Stimulated activated CD4-positive, alpha-beta T cell treated with anti-CD3 and anti-CD28 coated beads, TNF-alpha, amount 100 ng/mL, for 4 hours (primary cell): ENCODE measurements at places on chromosomes 7 and 10.

DNA sequence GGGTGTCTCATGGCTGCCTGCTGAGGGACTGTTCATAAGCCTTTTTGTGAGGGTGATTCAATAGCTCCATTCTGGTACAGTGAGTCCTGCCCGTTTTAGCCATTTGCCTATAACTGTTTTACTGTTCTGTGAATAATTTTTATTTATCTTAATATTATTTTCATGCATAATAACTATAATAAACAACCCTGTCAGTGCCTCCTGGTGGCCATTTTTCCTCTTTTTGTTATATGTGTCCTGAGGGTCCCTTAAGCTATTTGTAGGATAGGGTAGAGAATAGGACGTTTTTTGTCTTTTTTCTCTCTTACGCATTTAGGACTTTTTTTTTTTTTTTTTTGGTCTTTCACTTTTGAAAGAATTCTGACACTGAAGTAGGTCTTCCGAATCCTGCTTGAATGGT is 2.9 kb downstream of the C1QL3 start:
- no peak for DNase-seq

GRCh38 chr10:124357561-124357885 is 61.2 kb downstream of the OAT start:
- no peak for DNase-seq

DNA sequence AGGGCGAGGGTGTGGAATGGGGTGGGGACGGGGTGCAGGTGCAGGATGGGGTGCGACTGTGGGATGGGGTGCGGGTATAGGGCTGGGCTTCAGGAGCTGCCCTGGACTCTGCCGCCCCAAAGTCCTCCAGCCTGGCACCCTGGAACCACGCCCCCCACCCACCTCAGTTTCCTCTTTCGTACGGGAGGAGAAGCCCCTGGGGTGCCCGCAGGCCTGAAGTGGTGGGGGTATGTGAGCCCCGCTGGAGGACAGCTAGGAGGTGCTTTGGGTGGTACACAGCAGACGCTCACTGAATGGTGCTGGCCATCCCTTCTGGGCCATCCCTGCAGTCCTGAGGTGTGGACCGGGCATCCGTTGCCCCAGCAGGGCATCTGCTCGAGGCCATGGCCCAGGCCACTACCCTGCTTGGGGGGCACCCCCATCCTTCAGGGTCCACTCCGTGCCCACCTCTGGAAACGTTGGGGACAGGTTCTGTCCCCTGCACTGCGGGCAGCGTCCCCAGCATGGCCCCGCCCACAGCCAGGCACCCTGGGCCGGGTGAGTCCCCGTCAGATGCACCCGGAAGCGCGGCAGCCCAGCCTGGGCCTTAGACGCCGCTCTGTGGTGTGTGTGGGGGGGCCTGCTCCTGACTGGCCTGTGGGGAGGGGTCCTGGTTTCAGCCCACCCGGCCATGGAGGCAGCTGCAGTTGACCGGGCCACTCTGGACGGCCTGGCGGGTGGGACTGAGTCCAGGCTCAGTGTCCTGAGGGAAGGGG is 41.6 kb downstream of the UNCX start:
- no peak for DNase-seq

DNA sequence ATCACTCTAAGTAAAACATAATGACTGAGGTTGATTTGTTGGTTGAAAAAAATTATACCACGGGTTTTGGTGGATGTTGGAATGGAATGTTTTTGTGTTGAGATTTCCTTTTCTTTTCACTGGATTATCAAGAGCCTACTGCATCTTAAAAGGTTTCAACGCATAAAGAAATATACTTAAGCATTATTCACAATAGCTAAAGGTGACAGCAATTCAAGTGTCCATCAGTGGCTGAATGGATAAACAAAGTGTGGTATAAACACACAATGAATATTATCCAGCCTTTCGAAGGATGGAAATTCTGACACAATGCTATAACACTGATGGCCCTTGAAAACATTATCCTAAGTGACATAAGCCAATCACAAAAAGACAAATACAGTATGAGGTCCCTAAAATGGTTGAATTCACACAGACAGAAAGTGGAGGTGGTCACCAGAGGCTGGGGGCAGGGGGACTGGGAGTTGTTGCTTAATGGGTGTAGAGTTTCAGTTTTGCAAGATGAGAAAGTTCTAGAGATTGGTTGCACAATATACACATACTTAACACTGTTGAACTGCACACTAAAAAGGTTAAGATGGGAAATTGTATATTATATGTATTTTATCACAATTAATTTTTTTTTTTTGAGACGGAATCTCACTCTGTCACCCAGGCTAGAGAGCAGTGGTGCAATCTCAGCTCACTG is 122.3 kb downstream of the NRP1 start:
- DNase-seq, result no peak

DNA sequence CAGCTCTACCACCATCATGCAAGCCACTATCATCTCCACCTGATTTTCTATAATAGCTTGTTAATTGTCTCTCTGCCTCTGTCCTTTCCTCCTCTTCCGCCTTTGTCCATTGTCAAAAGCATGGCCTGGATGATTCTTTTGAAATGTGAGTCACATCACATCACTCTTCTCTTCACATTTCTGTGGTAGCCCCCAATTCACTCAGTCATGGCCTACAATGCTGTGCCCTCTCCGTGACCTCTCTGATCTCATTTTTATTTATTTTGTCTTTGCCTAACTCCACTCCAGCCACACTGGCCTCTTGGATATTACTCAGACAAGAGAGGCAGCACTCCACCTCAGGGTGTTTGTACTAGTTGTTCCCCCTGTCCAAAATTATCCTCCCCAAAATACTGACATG is 4.9 kb upstream of the ABCB4 start:
- DNase-seq, result no peak

- no peak for DNase-seq
Observed at GRCh38 chr7:126016722-126017121, 1087.1 kb upstream of the POT1 start.

DNA sequence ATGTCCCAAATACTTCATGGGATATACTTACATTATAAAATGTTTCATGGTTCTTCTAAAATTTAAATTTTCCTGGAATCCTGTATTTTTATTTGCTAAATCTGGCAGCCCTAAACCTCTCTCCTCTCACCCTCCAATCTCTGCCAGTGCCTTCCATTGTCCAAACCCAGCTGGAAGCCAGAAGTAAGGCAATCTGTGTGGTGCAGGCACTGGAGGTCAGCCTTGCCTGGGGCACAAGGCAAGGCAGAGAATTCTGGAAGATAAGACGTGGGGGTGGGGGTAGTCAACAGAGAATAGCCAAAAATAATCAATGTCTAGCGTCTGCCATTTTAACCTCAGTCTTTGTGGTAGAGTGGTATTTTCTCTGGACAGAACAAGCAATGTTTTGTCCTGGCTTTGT is 381.7 kb downstream of the GPAM start:
- no peak for DNase-seq

GRCh38 chr10:86635402-86635801 is 18.9 kb upstream of the OPN4 start:
- no peak for DNase-seq

DNA sequence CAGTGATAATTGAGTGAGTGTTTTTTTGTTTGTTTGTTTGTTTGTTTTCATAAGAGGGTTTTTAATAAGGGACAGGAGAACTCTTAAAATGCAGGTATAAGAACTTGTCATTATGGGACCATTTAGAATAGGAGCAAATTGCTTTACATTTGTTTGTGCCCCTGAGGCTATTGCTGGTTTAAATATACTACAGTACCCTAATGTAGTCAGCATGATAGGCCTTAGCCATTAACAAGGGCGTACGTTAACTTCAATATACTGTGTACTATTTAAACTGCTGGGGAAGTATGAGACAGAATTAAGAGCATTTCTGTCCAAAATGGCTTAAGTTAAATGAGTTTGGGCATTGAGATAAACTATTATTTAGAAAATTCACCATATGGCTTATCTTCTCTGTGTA is 26.2 kb downstream of the PRKAR2B start:
- DNase-seq, result no peak

- DNase-seq, result no peak
Observed at GRCh38 chr10:72887043-72887442, 6.5 kb upstream of the OIT3 start.

DNA sequence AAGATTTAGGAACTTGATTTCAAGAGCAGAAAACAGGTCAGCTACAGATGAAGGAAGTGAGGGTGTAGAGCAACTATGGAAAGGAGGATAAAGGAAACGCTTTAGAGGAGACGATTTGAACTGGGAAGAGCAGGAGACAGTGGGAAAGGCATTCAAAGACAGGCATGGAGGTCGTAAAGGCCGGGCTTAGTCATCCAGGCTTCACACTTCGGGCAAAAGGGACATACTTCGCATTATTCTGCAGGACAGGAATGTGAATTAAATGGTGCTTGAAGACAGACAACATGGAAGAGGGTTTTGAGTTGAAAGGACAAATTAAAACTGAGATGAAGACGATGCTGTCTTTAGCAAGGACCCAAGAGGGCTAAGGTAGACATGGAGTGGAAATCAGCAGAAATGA is 8.1 kb downstream of the FAM171A1 start:
- no peak for DNase-seq

GRCh38 chr7:69095649-69096048 is 502.6 kb upstream of the AUTS2 start:
- DNase-seq, result no peak

DNA sequence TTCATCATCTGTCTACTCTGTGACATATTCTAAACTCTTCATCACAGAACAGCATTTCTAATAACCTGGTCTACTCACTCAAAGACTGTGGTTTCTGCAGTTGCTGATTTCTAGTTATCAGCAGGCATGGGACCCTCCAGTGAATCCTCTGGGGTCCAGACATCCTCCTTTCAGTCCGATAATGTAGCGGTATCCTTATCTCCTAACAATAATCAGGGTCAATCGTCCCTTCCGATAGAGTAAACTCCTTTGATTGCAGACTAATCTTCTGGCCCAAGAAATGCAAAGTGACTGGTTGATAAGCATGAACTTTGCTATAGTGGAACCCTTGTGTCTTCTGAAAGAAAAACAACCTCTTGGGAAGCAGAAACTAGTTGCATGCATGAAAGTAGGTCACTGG is 1209.8 kb upstream of the CELF2 start:
- DNase-seq, result no peak

DNA sequence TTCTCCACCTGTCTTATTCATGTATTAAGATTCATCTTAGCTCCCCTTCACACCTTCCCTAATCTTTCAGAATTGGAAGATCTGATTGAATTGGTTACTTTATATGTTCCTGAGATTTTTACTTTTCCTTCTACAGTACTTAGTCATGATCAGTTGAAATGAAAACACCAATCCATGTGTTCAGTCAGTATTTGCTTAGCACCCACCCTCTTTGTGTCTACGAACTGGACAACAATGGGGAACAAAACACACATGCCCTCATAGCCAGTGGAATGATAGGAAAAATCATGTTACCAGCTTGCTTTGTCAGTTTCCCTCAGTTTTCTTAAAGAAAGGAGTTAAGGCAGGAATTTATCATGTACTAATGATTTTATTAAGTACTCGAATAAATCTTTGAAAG is 2.0 kb downstream of the MASTL start:
- no peak for DNase-seq

DNA sequence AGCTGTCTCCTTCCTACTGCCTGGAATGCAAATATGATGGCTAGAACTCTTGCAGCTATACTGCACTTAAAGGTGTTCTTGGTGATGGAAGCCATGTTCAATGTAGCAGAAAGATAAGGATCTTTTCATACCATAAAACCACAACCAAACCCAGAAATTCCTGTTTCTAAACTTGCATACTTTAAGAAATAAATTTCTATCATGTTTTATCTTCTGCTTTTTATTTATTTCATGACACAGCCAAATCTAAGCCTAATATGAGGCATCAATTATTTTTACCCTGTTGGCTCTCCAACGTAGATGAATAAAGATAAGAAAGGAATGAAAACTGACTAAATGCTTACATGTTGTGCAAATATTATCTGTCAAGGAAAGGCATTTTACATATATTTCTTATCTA is 224.1 kb downstream of the DOCK4 start:
- DNase-seq, result no peak

- no peak for DNase-seq
Observed at GRCh38 chr7:43625453-43625852, 42.5 kb downstream of the STK17A start.

- no peak for DNase-seq
Observed at GRCh38 chr7:5769571-5769970, 11.9 kb downstream of the RNF216 start.

DNA sequence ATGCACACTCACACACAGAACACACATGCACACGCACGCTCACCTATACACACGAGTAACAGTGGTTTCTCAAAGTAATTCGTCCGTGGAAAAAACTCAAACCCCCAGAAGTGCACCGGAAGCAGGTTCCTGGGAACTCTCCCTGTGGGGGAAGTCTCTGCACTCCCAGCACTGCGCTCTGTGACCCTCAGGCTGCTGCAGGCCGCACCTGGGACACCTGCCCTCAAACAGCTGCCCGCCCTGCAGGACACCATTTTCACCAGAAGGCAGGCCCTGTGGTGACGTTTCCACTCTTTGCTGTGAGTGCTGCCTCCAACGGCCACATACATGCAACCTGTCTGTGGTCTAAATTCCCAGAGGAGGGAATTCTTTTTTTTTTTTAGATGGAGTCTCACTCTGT is 21.3 kb downstream of the YKT6 start:
- no peak for DNase-seq

DNA sequence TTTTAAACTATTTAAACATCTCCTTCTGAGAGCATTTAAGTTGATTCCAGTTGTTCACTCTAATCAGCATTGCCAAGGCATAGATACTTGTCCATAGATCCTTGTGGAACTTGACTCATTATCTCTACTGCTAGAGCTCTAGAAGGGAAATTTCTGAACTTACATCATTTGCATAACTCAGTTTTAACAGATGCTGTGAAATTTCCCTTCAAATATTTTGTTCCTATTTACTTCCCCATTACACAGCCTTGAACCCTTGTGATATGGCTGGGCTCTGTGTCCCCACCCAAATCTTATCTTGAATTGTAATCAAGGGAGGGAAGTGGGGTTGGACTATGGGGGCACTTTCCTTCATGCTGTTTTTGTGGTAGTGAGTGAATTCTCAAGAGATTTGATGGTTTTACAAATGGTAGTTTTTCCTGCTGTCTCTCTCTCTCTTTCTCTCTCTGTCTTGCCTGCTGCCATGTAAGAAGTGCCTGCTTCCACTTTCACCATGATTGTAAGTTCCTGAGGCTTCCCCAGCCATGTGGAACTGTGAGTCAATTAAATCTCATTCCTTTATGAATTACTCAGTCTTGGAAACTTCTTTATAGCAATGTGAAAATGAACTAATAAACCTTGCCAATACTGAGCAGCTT is 25.4 kb downstream of the INSIG1 start:
- no peak for DNase-seq

GRCh38 chr7:22113041-22113440 is 167.3 kb upstream of the CDCA7L start:
- no peak for DNase-seq

GRCh38 chr7:8386926-8387550 is 46.4 kb upstream of the NXPH1 start:
- no peak for DNase-seq

DNA sequence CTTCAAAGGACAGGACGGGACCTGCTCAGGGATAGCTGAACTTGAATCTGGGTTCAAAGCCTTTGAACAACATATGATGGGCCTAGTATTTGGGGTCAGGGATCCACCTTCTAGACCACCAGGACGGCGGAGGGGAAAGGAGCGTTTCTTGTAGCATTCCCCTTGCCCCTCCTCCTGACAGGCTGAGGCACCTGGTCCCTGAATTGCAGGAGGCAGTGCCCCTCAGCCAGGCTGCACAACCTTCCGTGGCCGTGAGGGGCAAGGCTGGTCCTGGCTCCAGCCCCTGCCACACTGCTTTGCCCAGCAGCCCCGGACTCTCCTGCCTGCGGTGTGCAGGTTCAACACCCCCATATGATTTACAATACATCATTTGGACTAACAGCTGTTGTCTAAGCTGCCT is 58.1 kb downstream of the INSIG1 start:
- DNase-seq, result no peak
